Activated CD8-positive, alpha-beta T cell treated with anti-CD3 and anti-CD28 coated beads, Interleukin-2, amount 10 ng/mL, durations not matched to agents 7 days and 5 days (primary cell): ENCODE measurements at places on chromosomes 7 and 10. TPM values are rescaled to one million over a fixed set of nuclear protein-coding genes. Genes with fewer than 3 reads are reported as not detected.

The HABP2 gene
- not detected for total RNA-seq

The HOXA2 gene
- not detected for total RNA-seq

The RHEB gene
- 90.3 TPM for total RNA-seq

The CUEDC2 gene
- total RNA-seq = 71.7 TPM

The ZNF273 gene
- 11.8 TPM for total RNA-seq

DNA sequence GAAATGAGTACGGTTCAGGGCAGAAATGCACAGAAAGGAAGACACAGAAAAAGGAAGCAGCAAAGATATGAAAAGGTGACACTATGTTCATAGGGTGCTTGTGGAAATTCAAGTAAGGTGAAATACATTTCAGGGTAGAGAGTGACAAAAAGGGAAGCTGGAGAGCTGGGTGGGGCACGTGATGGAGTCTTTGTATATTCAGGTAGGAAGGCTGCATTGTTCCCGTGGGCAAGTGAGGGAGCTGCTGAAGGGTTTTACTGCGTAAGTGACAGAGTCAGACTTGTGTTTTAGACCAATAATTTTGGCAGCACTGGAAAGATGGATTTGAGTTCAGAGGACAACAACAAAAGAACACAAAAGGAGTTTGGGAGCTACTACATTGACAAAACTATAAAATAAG is 35.3 kb upstream of the ANK3 start:
- DNase-seq = no peak

- DNase-seq = no peak
Measured at GRCh38 chr7:50595491-50596102, 30.4 kb upstream of the DDC start.

DNA sequence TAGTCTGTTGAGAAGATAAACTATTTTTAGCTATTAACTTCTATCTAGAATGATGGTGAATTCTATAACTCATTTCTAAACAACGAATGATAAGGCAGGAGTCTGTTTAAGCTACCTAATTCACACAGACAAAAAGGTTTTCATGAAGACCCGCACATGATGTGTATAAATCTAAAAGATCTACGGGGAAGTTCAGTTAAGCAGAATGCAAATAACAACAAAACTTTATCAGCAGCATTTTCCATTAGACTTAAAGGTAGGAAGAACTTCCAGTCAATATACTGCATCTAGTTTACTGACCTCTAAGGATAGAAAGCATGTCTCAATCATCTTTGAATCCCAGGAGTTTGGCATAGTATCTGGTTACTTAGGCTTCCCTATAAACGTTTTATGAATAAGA is 62.6 kb downstream of the CDK6 start:
- no peak for DNase-seq

- DNase-seq = no peak
Measured at GRCh38 chr7:964401-965231, 10.1 kb upstream of the ADAP1 start.

DNA sequence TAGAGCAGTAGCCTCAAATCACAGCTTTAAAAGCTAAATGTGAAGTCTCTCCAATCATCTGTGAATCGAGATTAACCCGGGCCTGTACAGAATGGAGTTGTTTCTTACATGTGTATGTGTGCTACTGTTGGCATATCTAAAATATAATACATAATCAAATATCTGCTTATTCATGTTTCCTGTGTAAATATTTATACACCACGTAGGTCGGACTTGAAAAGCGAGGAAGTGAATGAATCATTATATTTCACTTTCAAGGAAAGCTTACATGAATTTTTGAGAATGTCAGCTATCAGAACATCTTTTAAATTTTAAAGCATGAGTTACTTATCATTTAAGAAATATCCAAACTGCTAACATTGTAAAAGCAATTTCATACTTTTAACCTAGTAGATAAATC is 233.3 kb downstream of the SLC25A13 start:
- no peak for DNase-seq

DNA sequence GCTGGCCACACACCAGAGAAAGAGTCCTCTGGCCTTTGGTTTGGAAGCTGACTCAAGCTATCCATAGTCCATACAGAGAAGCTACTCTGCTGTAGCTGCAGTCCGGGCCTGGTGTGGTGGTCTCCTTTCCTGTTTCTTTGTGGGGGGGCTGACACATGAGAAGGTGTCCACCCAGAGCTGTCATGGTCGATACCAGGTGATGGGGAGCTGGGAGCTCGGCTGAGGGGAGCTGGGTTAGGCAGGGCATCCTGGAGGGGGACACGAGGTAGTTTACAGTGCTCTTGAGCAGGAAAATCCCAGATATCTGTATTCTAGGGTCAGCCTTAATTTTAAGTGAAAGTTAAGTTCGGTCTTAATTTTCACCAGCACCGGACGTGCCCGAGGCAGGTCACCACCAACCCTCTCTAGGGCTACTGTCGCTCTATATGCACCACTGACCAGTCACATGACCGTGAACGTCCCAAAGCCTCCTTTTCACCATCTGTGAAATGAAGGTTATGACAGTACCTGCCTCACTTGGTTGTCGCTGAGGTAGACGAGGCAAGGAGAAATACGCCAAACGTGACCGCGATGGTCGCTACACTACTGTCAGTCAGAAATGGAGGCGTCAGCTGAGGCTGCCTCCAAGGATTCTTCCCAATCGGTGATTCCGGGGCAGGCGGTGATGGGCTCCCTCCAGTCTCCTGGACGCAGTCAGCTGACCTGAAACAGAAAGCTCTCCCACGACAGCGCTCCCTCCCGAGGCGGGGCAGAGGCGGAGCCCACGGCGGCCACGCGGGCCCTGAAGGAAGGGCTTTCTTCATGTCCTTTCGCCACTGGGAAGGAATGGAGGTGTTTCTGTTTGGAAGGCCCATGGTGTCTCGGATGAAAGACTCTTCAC is 69.4 kb upstream of the SHH start:
- DNase-seq = no peak

DNA sequence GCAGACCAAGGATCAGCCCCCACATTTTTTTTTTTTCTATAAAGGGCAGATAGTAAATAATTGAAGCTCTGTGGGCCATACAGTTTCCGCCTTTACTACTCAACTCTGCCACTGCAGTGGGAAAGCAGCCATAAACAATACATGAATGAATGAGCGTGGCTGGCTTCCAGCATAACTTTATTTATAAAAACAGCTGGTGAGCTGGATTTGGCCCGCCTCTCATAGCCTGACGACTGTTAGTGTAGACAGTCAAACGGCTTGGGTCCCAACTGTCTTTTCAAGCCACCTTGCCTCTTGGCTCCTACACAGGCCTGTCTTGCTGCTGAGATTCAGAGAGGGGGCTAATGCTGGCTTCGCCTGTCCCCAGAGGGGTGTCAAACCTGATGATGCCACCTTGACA is 169.8 kb upstream of the GPR26 start:
- DNase-seq = no peak

DNA sequence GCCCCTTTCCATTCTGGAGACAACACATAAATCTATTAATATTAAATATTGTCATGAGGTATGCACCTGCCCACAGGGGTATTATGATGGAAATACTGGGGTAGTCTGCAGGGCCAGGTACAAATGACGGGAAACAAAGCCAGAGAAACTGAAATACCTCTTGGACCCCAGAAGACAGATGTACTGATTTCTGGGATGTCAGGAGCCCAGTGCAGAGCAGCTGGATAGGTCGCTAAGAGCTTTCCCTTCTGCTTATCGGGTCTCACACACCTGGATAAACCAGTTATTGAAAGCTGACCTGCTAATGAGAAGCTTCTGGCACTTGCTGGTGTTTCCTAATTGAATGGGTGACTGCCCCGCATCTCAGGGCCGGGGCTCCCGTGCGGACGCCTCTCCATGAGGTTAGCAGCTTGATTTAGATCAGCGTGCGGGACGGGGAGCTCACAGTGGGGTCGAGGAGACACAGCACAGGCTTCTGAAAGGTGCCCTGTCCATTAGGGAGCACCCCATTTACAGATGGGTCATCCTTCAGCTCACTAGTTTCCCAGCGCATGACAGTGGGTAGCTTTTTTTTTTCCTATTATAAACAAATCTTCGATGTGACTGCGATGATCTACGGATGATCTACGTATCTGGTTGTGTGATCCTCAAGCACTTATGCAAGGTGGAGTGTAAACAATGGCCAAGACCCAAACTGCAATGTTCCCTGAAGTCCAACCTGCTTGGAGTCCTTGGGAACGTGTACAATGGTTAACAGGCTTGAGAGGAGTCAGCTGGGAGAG is 1.5 kb upstream of the INSIG1 start:
- DNase-seq = no peak

- no peak for DNase-seq
Measured at GRCh38 chr10:62170732-62171131, 97.9 kb downstream of the RTKN2 start.

- no peak for DNase-seq
Measured at GRCh38 chr7:92754919-92755581, 81.3 kb downstream of the CDK6 start.

- DNase-seq = no peak
Measured at GRCh38 chr7:114104035-114104434, 185.2 kb upstream of the PPP1R3A start.
